ENCODE measurements at places on chromosomes 6 and 20. TPM values are rescaled to one million over a fixed set of nuclear protein-coding genes. Genes with fewer than 3 reads are reported as not detected.

The OPN5 gene
- total RNA-seq: not detected

GRCh38 chr6:55023230-55023629, 151.1 kb upstream of the HCRTR2 start:
- H3K36me3 ChIP-seq: no peaks in the 10 kb centered on the region
- no peak for DNase-seq
- H3K27me3 ChIP-seq: no peaks in the 10 kb centered on the region
- H3K27ac ChIP-seq: no peak overlapping the region

DNA sequence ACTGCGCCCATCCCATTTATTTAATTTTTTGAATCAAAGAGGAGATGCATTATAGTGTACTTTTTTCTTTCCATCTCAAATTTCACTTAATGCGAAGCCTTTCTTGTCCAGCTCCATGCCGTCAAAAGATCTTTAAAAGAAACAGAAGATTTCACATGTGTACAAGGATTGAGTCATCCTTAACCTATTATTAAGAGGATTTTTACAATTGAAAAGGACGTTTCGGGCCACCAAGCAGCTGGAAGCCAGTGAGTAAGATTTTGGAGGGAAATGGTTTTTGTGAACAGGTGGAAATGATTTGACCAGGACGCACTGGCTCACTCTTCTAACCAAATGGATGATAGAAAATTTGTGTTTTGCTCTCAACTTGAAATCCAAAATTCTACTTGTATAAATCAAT, 15.1 kb upstream of the CCDC170 start:
- H3K27ac ChIP-seq: no peak overlapping the region
- H3K27me3 ChIP-seq: no peaks in the 10 kb centered on the region
- no peak overlapping the region for H3K4me3 ChIP-seq
- DNase-seq: no peak
- H3K4me1 ChIP-seq: peaks cover 23% of the 10 kb centered on the region

The ARFGEF3 gene
- 0.08 TPM for total RNA-seq

GRCh38 chr6:47083586-47084047, 41.5 kb upstream of the ADGRF1 start:
- no peak for DNase-seq
- no peaks in the 10 kb centered on the region for H3K36me3 ChIP-seq
- no peaks in the 10 kb centered on the region for H3K4me1 ChIP-seq
- H3K27ac ChIP-seq: no peak overlapping the region

GRCh38 chr20:38239441-38239840, 21.1 kb downstream of the KIAA1755 start:
- no peak for DNase-seq
- peaks cover 3% of the 10 kb centered on the region for H3K36me3 ChIP-seq
- H3K27me3 ChIP-seq: peaks cover 2% of the 10 kb centered on the region
- H3K27ac ChIP-seq: no peak overlapping the region
- H3K4me1 ChIP-seq: no peaks in the 10 kb centered on the region
- no peak overlapping the region for H3K4me3 ChIP-seq

DNA sequence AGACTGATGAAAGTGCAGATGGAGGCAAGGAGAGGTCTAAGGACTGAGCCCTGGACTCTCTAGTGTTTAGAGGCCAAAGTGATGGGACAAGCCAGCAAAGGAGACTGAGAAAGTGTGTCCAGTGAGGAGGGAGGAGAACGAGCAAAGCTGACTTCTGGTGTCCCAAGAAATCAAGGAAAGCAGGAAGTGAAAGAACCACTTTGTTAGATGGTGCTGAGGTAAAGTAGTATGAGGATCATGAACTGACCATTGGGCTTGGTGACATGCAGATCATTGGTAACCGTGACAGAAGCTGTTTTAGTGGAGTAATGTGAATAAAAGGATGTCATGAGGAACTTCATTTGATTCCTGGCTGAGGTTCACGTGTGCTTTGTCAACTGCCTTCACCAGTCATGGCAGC, 108.4 kb downstream of the SLX4IP start:
- DNase-seq: no peak
- H3K36me3 ChIP-seq: no peaks in the 10 kb centered on the region
- no peaks in the 10 kb centered on the region for H3K27me3 ChIP-seq
- peaks cover 21% of the 10 kb centered on the region for H3K4me1 ChIP-seq
- no peak overlapping the region for H3K27ac ChIP-seq
- no peak overlapping the region for H3K4me3 ChIP-seq

The DLGAP4 gene
- 23.6 TPM for total RNA-seq

- peak within 1 kb of the TSS; percentile 22 for H3K4me3 ChIP-seq
- H3K27me3 ChIP-seq: peaks cover 36% of the 10 kb centered on the region
- no peak within 1 kb of the TSS for H3K27ac ChIP-seq
- DNase-seq: no peak
- H3K4me1 ChIP-seq: no peaks in the 10 kb centered on the region
Measured at GRCh38 chr6:35776364-35777215, at the start of gene CLPSL2. TSS of gene CLPSL2 (plus strand) at chr6:35776598. CDS start at chr6:35776619, 21 bp downstream.

- H3K27me3 ChIP-seq: no peaks in the 10 kb centered on the region
- DNase-seq: no peak
- H3K4me1 ChIP-seq: no peaks in the 10 kb centered on the region
- H3K36me3 ChIP-seq: no peaks in the 10 kb centered on the region
- H3K27ac ChIP-seq: no peak overlapping the region
- H3K4me3 ChIP-seq: no peak overlapping the region
Measured at GRCh38 chr20:61359254-61359653, 107.2 kb downstream of the CDH4 start.

GRCh38 chr20:14726591-14726990, 389.2 kb upstream of the FLRT3 start:
- no peaks in the 10 kb centered on the region for H3K27me3 ChIP-seq
- H3K4me3 ChIP-seq: no peak overlapping the region

- no peak overlapping the region for H3K27ac ChIP-seq
- H3K4me1 ChIP-seq: no peaks in the 10 kb centered on the region
- DNase-seq: no peak
- no peaks in the 10 kb centered on the region for H3K27me3 ChIP-seq
Measured at GRCh38 chr6:123771126-123771525, 32.5 kb upstream of the NKAIN2 start.
